ENCODE measurements at places on chromosomes 3 and 15. TPM values are rescaled to one million over a fixed set of nuclear protein-coding genes. Genes with fewer than 3 reads are reported as not detected.

SH3GL3 gene
- total RNA-seq: not detected

ZNF80 gene
- 0.09 TPM for total RNA-seq

CAPN7 gene
- total RNA-seq: 22.0 TPM

DUOXA2 gene
- total RNA-seq: not detected

POU1F1 gene
- not detected for total RNA-seq

CCR5 gene
- total RNA-seq: 0.40 TPM

UBA3 gene
- total RNA-seq: 101 TPM

TMPRSS7 gene
- total RNA-seq: not detected

MORC1 gene
- not detected for total RNA-seq

SCN11A gene
- 0.05 TPM for total RNA-seq
